ENCODE measurements at places on chromosomes 12 and 14. TPM values are rescaled to one million over a fixed set of nuclear protein-coding genes. Genes with fewer than 3 reads are reported as not detected.

DNA sequence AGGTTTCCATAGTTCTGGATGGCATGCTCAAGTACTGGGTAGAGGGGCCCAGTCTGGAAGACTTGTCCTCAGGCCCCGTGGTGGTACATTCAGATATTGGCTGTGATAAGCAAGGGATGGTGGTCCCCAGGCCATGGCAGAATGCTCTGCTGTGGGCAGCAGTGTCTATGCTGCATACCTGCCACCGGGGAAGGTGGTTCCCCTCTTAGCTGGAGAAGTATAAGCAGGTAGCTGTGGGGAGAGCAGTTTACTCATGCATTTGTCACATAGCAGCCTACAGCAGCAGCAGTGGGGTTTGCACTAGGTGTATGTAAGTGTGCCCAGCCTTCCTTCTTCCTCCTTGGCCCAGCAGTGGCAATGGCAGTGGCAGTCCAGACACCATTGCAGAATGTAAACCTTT lies 69.3 kb upstream of the ADAMTS20 start:
- no peak for DNase-seq
- H3K27me3 ChIP-seq, result no peaks in the 10 kb centered on the region
- H3K4me1 ChIP-seq, result no peaks in the 10 kb centered on the region
- no peak overlapping the region for H3K27ac ChIP-seq
- H3K4me3 ChIP-seq, result no peak overlapping the region

The OTUB2 gene
- total RNA-seq, result 1.7 TPM

- no peak for DNase-seq
- H3K36me3 ChIP-seq, result no peaks in the 10 kb centered on the region
- no peak overlapping the region for H3K4me3 ChIP-seq
- H3K4me1 ChIP-seq, result peaks cover 6% of the 10 kb centered on the region
These were observed 117.0 kb downstream of the PRKD1 start for GRCh38 chr14:29810682-29811081.

The DIO2 gene
- 38.5 TPM for total RNA-seq

- H3K4me3 ChIP-seq, result no peak overlapping the region
- H3K4me1 ChIP-seq, result no peaks in the 10 kb centered on the region
- H3K36me3 ChIP-seq, result no peaks in the 10 kb centered on the region
- H3K27ac ChIP-seq, result no peak overlapping the region
- H3K27me3 ChIP-seq, result no peaks in the 10 kb centered on the region
- DNase-seq, result no peak
These were observed 6.0 kb upstream of the FBXO34 start for GRCh38 chr14:55265197-55265596.

DNA sequence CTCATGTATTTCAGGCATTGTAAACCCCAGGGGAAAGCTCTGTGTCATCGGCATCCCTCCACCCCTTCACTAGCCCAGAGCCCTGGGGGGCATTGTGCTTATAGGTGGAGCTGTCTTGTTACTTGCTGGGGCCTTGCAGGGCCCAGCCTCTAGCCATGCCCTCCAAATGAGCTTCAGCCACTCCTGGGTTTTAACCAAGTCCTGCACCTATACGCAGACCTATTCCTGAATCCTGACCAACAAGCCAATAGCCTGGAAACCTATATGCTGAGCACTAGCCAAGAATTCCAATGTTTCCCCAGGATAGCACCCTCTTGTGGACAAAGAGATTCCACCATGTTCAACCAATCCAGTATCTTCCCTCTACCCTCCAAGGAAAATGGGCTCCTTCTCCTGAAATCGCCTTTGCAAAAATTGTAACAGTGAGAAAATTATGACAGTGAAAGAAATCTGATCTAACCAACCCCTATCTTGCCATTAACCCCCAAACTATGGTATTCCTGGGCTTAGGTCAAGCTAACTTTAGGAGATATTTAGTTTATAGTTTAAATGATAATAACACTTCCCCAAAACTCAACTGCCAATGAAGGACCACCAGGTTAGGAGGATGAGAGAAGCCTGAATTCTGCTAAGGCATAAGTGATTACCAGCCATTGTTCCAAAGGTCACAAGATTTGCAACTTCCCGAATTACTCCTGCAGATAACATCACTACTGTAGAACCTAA lies 55.5 kb downstream of the TTC7B start:
- no peak for DNase-seq
- H3K4me1 ChIP-seq, result peaks cover 13% of the 10 kb centered on the region
- H3K27ac ChIP-seq, result no peak overlapping the region
- H3K27me3 ChIP-seq, result no peaks in the 10 kb centered on the region
- H3K36me3 ChIP-seq, result no peaks in the 10 kb centered on the region

- H3K4me1 ChIP-seq, result no peaks in the 10 kb centered on the region
- no peak overlapping the region for H3K4me3 ChIP-seq
- H3K27ac ChIP-seq, result no peak overlapping the region
These were observed 93.0 kb downstream of the NT5DC3 start for GRCh38 chr12:103748002-103748401.

DNA sequence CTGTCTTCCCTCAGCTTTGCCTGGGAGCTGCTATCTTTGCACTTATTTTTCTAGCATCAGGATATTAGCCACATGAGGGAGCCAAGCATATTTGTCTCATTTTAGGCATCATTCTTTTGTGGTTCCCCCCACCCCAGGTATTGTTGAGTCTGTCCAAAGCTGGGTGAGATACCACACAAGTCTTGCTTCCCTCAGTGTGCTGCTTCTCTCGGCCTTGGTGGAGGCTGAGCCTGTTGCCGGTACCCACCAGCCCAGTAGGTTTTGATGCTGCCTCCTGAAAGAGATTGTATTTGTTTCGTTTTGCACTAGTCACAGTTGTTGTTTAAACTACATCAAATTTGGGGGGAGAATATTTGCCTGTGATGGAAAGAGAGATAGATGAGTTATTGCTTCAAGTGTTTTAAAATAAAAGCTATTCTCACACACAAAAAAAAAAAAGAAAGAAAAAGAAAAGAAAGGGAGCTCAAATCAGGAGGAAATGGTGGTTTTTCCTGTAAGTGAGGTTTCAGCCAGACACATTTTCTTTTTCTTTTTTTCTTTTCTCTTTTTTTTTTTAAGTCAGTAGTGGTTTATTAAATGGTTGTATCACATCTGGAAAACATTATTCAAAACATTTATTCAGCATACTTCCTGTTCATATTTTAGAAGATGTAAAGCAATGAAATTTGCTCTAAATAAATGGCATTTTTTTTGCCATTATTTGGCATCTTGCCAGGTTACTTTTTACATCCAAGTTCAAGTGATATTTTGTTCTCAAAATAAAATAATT lies 58.5 kb downstream of the SLC4A8 start:
- no peaks in the 10 kb centered on the region for H3K27me3 ChIP-seq
- no peak overlapping the region for H3K27ac ChIP-seq
- no peak overlapping the region for H3K4me3 ChIP-seq

DNA sequence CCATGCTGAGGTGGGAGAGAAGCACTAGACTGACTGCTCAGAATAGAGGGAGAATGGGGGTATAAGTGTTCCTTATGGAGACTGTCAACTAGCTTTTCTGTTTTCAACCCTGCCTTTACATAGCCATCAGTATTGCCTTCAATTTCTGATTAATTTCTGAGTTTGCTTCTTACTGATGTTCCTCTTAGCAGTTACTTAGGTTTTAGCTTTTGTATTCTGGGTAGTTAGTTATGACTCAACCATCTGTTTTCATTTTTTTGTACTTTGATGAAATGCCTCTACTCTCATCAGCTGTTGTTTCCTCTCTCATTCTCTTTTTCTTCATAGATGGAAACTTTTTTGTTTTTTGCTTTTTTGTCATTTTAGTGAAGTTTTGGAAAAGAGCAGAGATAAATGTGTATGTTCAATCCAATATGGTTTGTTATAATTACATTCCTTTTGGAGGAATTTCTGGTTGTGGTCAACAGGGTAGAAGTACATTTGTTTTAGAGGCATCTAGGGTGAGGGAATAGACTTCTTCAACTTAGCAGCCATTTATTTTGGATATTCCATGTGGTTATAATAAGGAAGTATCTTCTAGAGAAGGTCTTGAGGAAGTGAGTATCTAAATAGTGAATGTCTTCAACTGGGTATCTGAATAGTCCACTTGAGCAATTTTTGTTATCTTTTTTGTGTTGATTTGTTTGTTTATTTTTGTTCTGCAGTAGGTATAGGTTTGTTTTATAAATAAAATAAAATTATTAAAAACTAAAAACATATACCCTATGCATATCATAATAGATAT lies 29.6 kb downstream of the PMCH start:
- no peaks in the 10 kb centered on the region for H3K4me1 ChIP-seq
- H3K4me3 ChIP-seq, result no peak overlapping the region
- no peak overlapping the region for H3K27ac ChIP-seq
- no peaks in the 10 kb centered on the region for H3K36me3 ChIP-seq
- H3K27me3 ChIP-seq, result no peaks in the 10 kb centered on the region

DNA sequence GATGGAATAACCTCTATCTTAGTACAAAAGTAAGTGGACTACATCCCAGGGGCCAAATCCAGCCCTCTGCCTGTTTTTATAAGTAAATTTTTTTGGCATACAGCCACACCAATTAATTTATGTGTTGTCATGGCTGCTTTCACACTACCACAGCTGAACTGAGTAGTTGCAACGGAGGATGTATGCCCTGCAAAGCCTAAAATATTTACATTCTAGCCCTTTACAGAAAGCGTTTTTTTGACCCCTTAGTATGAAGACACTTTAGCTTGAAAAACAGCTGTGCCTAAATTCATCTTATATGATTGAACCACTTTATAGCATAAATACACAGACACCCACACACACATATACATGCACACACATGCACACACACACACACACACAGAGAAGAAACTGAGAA lies 501.6 kb downstream of the EGLN3 start:
- H3K36me3 ChIP-seq, result no peaks in the 10 kb centered on the region
- no peaks in the 10 kb centered on the region for H3K27me3 ChIP-seq
- no peak overlapping the region for H3K4me3 ChIP-seq

DNA sequence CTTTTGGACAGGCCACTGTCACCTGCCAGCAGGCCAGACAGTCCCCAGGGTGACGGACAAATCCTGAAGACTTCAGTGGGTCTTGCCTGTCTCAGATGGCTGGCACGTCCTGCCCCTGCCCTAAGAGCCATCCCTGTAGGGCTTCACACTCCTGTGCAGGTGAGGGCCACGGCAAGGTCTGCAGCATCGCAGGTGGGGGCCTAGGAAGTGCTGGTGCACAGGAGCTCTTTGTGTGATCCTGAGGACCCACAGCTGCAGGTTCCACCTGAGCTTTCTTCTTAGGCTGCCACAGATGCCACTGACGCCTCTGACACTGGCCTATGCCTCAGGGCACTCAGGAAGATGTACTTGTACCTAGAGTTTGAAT lies 108.5 kb upstream of the FKBP4 start:
- peaks cover 7% of the 10 kb centered on the region for H3K4me1 ChIP-seq
- H3K27ac ChIP-seq, result no peak overlapping the region
- no peaks in the 10 kb centered on the region for H3K36me3 ChIP-seq
- peak; percentile 77 for DNase-seq
- no peak overlapping the region for H3K4me3 ChIP-seq
- no peaks in the 10 kb centered on the region for H3K27me3 ChIP-seq

DNA sequence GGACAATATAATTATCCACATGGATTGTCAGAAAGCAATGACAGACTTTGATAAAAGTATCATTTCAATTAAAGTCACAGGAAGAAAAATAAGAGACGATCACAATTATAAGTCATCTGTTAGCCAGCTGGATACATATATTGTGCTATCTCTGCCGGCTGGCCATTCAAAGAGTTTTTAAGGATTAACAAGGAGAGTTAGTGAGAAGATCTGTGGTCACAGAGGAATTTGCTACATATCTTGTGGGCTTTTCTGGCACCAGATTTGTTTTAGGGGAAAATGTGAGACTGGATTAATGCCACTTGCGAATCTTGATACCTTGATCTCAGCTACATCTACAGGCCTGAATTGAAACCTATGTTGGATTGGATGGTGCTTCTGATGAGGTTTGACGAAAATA lies 90.9 kb upstream of the MANSC4 start:
- no peaks in the 10 kb centered on the region for H3K36me3 ChIP-seq
- H3K27ac ChIP-seq, result no peak overlapping the region
- no peak for DNase-seq
- no peak overlapping the region for H3K4me3 ChIP-seq
- H3K27me3 ChIP-seq, result no peaks in the 10 kb centered on the region

The BCL7A gene
- total RNA-seq, result 8.1 TPM

- DNase-seq, result no peak
- H3K27me3 ChIP-seq, result no peaks in the 10 kb centered on the region
- H3K36me3 ChIP-seq, result no peaks in the 10 kb centered on the region
These were observed 24.1 kb upstream of the ZFP36L1 start for GRCh38 chr14:68816943-68817430.

DNA sequence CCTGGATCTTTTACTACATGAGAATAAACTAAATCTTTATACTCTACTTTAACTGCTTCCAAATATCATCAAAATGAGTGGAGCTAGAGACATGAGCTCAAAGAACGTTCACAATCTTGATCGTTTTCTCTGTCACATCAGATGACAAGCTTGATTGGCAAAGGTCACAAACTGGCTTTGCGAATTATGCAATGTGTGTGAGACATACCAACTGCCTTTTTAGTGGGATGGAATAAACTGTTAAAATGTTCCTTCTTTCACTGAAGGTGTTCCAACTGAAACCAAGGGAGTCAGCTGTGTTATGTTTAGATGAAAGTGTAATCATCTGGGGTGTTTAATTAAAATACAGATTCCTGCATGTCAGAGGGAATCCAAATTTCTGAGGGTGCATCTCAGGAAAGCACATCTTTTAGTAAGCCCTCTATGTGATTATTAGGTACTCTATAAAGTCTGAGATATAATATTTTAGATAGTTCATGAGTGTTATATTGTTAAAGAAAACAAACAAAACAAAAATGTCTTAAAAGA lies 21.9 kb downstream of the KITLG start:
- H3K36me3 ChIP-seq, result no peaks in the 10 kb centered on the region
- peaks cover 30% of the 10 kb centered on the region for H3K4me1 ChIP-seq
- no peaks in the 10 kb centered on the region for H3K27me3 ChIP-seq
- H3K4me3 ChIP-seq, result no peak overlapping the region
- no peak for DNase-seq
- no peak overlapping the region for H3K27ac ChIP-seq

- no peak overlapping the region for H3K27ac ChIP-seq
- DNase-seq, result no peak
- H3K27me3 ChIP-seq, result no peaks in the 10 kb centered on the region
- H3K4me1 ChIP-seq, result no peaks in the 10 kb centered on the region
- H3K36me3 ChIP-seq, result no peaks in the 10 kb centered on the region
These were observed 45.7 kb downstream of the TTC6 start for GRCh38 chr14:37641117-37641516.

- no peaks in the 10 kb centered on the region for H3K36me3 ChIP-seq
- H3K4me1 ChIP-seq, result no peaks in the 10 kb centered on the region
- no peak for DNase-seq
These were observed 36.0 kb upstream of the CLEC14A start for GRCh38 chr14:38291681-38292467.
